ENCODE measurements at places on chromosomes 7 and 10.

DNA sequence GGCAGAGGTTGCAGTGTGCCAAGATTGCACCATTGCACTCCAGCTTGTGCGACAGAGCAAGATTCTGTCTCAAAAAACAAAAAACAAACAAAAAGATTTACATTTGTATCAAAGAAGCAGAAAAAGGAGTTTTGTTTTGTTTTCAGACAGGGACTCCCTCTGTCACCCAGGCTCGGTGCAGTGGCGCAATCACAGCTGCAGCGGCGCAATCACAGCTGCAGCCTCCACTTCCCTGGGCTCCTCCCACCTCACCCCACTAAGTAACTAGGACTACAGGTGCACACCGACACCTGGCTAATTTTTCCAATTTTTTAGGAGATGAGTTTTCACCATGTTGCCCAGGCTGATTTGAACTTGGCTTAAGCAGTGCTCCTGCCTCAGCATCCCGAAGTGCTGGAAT is 1.8 kb downstream of the ARMC10 start:
- DNase-seq = no peak

- DNase-seq = no peak
Observed at GRCh38 chr7:106248600-106248999, 36.2 kb downstream of the NAMPT start.

DNA sequence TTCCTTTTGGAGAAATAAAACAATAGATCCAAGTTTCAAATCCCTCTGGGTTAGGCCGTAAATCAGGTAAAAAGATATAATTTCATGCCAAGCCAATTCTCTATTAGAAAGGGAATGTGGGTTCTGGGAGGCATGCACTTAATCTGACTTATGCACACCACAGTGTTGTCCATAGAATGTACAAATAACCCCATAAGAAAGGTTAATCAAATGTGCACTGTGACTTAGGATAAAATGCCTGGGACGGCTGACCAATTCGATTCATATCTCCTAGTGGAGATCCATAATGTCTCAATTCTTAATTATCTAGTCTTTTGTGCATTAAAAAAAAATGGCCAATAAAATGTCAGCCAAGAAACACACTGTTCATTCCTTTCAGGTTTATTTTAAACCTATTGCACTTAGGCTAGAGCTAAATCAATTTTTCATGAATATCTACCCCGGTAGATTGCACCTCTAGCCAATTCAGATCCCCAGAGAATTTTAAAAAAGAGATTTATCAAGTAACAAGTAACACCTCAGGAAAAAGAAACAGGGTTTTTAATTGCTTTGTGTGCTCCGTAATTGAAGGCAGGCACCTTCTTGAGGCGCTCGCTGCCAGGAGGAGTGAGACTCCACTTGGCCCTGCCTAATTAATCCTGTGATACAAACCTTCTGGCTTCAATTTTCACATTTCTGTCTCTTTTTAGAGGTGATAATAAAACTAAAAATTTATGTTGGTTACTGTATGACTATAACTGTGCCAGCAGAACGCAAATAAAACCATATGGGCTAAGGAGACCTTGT is 265.1 kb downstream of the ETV1 start:
- DNase-seq = no peak

- no peak for DNase-seq
Observed at GRCh38 chr7:84021292-84021908, 173.2 kb downstream of the SEMA3A start.

DNA sequence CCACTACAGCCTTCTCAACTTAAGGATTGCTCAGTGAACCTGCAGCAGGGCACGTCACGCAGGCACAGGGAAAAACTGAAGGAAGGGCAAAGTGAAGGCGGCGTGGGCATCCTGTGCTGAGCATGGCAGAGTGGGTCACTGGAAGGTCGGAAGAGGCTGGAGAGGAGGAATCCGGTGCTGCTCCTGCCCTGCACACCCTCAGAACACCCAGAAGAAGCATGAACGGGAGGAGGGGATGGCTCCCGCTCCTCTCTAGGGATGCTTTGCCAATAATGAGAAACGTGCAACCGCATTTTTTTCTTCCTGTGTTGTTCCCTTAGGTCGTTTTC is 175.1 kb downstream of the TNS3 start:
- DNase-seq = no peak

GRCh38 chr10:103564116-103564501 is 70.6 kb downstream of the NEURL1 start:
- no peak for DNase-seq

DNA sequence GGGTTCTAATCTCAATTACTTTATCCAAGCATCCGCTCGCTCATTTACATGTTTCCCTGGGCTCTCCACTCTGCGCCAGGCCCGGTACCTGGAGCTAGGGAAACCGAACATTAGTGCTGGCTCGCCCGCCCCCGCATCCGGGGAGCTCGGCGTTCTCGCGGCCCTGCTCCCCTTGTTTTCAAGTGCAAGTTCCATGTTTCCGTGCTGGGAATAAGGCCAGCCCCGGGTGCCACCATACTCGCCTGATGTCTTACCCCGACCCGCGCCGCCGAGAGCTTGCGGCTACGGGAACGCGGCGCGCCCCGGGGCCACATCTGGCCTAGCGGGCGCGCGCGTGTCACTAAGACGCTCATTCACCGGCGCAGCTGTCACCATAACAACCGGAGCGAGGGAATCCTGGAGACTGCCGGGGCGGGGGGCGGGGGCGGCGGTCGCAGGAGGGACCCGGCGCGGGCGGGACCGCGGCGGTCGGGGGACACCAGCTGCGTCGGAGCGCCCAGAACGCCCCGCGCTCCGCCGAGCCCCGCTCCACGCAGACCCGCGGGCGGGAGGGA is at the start of gene NEURL1:
Gene NEURL1, plus strand, starts transcription at position 344 of the 554 bp plus-strand sequence. CDS start 683 bp downstream, outside the sequence.
- DNase-seq = no peak

All from T follicular helper cell (primary cell).